Cerebellum (tissue), 4 donors: ENCODE measurements at places on chromosomes 1 and 21. TPM values are rescaled to one million over a fixed set of nuclear protein-coding genes. Genes with fewer than 3 reads are reported as not detected.

ZMYM1 gene
- total RNA-seq, result 32.1 TPM

PTPN14 gene
- total RNA-seq, result 6.0 TPM

TNFRSF25 gene
- total RNA-seq, result 9.5 TPM

CXADR gene
- total RNA-seq, result 139 TPM

HPCA gene
- total RNA-seq, result 25.2 TPM

C1orf94 gene
- 0.45 TPM for total RNA-seq

TENT5C gene
- 6.2 TPM for total RNA-seq

INSRR gene
- total RNA-seq, result 0.36 TPM

HSPB7 gene
- 0.36 TPM for total RNA-seq

SH3GLB1 gene
- total RNA-seq, result 116 TPM

ACTN2 gene
- total RNA-seq, result 4.0 TPM

CDC42 gene
- total RNA-seq, result 251 TPM

GBP5 gene
- total RNA-seq, result not detected

GSTM3 gene
- total RNA-seq, result 47.8 TPM

TCHHL1 gene
- not detected for total RNA-seq

PPP1R12B gene
- total RNA-seq, result 56.8 TPM

NPL gene
- 5.1 TPM for total RNA-seq

CLCA1 gene
- 0.54 TPM for total RNA-seq

LPAR3 gene
- total RNA-seq, result 0.27 TPM

NBPF6 gene
- total RNA-seq, result 0.18 TPM

OR2M3 gene
- 0.27 TPM for total RNA-seq

NHLH1 gene
- 14.3 TPM for total RNA-seq

SPATA1 gene
- total RNA-seq, result 2.0 TPM

CROCC gene
- 17.2 TPM for total RNA-seq

TACSTD2 gene
- 0.27 TPM for total RNA-seq

SH2D5 gene
- total RNA-seq, result 2.1 TPM

APOBEC4 gene
- not detected for total RNA-seq

HUNK gene
- total RNA-seq, result 19.3 TPM

EFNA3 gene
- 7.3 TPM for total RNA-seq

KCNE1 gene
- total RNA-seq, result 0.64 TPM

TRIM45 gene
- total RNA-seq, result 7.6 TPM

CENPL gene
- total RNA-seq, result 16.2 TPM

LRRC71 gene
- total RNA-seq, result 0.64 TPM

FMO2 gene
- 0.36 TPM for total RNA-seq

TDRD5 gene
- total RNA-seq, result 6.0 TPM

SLC16A4 gene
- total RNA-seq, result 20.8 TPM

FCGR3A gene
- 6.7 TPM for total RNA-seq

SLC1A7 gene
- total RNA-seq, result not detected

DAB1 gene
- total RNA-seq, result 71.6 TPM
